ENCODE measurements at places on chromosomes 3 and 15. TPM values are rescaled to one million over a fixed set of nuclear protein-coding genes. Genes with fewer than 3 reads are reported as not detected.

Gene ZNF710
- total RNA-seq: 12.5 TPM

Gene MAPKAPK3
- 45.3 TPM for total RNA-seq

Gene SYNPR
- not detected for total RNA-seq

Gene C3orf70
- total RNA-seq: 0.49 TPM

Gene SLC12A8
- total RNA-seq: 11.6 TPM

Gene MED12L
- total RNA-seq: 0.49 TPM

Gene SOX14
- not detected for total RNA-seq

Gene TRIM42
- total RNA-seq: not detected

Gene A4GNT
- total RNA-seq: not detected

Gene EFCC1
- total RNA-seq: not detected

Gene MUSTN1
- total RNA-seq: not detected

Gene GOLGA8N
- 1.9 TPM for total RNA-seq

Data from mesangial cell (primary cell).